Hippocampal formation (tissue), 2 donors: ENCODE measurements at places on chromosomes 2 and 18.

DNA sequence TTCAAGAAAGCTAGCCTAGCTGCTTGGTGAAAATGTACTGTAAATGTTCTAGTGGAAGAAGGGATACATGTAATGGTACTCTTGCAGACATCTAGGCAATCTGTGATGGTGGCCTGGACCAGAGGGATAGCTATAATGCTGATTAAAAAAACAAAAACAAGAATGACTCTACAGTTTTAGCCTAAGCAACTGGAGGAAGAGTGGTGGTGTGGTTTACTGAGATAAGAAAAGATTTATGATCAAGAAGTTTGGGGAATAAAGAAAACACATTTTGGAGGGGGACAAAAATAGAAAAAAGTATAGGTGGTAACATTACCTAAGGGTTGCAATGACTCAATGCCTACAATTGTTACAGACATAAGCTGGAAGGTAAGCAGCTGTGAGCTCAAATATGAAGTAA is 1080.7 kb upstream of the CELF4 start:
- DNase-seq: no peak

DNA sequence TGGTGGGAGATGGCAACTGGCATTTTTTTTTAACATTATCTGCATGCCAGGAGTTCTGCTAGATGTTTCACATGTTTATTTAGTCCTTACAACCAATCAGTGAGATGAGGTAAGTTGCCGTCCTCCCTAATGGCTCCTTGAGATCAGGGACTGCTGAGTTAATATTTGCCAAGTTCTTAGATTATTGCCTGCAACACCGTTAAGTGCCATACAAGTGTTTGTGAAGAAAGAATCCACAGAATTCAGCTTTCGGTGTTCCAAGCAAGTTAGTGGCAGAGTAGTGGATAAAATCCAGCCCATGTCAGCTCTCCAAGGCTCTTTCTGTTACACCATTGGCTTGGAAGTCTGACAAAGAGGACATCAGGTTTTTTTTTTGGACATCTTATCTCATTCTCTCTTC is 95.9 kb downstream of the C1QL2 start:
- no peak for DNase-seq

DNA sequence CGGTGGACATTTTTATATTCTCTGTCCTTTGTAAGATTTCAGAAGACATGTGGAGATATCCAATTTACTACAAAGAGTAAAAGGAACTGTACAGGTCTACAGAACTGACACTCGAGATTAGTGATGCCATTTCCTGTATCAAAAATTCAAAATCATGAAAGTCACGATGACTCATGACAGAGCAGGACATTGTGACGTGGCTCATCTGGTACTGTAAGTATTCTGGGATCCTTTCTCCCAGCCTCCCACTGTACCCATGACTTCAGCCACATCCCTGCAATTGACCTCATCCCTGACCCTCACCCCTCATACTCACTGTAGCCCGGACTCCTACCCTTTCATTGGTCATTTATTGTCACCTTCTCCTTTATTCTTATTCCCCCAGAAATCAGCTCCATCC is 736.5 kb downstream of the EPHA4 start:
- DNase-seq: no peak

DNA sequence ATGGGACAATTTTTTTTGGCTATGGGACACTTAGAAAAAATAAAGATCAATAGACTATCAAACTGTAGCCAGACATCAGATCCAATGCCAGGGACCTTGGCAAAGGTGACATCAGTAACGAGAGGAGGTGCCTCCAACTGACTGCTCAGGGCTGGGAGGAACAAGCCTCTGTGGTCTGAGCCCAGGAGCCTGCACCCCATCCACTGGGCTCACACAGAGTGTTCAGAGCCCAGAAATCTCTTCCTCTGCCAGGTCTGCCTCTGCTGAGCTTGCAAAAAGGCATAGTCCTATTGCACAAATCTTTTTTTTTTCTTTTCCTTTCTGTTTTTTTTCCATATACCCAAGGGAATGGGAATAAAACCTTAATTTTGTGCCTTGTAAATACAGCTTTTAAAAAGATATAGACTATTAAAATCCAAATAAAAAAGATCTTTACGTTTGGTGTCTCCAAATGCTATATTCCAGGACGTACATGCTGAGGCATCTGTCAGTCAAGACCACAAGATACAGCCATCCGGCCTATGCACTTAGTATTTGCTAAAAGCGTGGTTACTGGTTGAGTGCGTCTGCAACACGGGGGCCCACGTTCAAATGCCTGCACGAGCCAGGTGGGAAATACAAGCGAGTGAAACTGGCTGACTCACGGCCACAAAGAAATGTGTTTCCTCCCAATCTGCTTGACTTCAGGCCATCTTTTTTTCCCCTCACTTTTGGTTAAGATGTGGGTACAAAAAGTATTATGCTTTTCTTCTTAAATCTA is 7.8 kb upstream of the ARHGAP25 start:
- DNase-seq: no peak

DNA sequence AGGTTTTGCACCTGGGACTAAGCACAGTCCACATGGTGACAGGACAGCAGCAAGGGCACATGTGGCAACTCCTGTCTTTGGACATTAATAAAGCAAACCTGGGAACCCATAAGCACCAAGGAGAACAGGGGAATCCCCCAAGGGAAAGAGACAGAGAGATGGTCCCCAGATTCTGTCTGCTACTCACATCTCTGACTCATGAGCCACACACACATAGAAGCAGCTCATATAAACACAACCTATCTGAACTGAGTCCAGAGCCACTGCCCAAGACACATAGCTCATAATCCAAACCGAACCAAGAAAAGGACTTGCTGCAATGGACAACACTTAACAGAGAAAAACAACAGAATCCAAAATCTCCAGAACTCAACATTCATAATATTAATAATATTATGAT is 82.5 kb downstream of the OSBPL1A start:
- DNase-seq: no peak

- no peak for DNase-seq
These were observed 14.0 kb upstream of the MTA3 start for GRCh38 chr2:42554392-42554791.

DNA sequence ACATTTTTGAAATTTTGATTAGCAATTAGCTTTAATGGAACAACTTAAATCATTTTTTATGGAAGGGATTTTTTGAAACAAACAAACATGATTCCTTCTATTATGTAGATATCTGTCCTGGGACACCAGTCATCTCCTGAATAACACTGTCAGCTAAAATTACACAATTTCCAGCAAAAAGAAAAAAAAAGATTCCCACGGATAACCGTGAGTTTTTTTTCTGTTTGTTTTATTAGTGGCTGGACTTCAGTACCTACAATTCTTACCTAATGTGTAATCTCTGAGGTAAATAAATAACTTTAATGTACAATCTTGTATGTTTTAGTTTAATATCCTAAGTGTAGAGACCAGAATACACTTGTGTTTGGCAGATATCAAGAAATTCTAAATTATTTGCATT is 126.6 kb upstream of the KYNU start:
- DNase-seq: no peak

- DNase-seq: no peak
These were observed 258.9 kb upstream of the OSR1 start for GRCh38 chr2:19617257-19617848.

- no peak for DNase-seq
These were observed 63.4 kb upstream of the PELI1 start for GRCh38 chr2:64207573-64207972.

- no peak for DNase-seq
These were observed 405.8 kb upstream of the ID2 start for GRCh38 chr2:8276026-8276425.

GRCh38 chr2:215830304-215830703 is 183.0 kb downstream of the MREG start:
- no peak for DNase-seq

DNA sequence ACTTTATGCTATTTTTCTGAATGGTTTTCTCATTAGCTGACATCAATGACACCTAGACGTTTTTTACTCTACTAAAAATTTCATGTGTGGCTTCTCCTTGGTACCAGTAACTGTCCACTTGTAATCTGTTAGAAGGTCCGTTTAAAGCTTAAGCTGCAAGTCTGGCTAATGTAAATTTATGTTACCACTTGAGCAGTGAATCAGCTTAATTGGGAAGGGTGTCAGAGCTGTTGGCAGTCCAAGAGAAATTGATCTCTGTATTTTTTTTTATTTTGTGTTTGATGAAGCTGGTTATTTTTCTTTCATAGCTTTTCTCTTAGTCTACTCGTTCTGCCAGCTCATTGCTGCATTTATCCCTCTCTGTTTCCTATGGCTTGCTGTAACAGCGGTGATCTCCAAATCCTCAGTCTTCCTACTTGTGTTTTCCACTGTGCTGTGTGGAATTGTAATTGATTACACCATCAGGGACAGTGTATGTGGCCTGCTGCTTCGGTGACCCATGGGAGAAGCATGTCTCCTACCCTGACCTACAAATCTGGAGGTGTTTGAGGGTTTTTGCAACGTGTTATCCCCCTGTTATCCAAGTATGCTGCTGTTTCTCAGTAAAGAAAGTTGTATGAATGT is 724.2 kb upstream of the REG3G start:
- no peak for DNase-seq

- no peak for DNase-seq
These were observed 340.1 kb downstream of the ZNF804A start for GRCh38 chr2:184938221-184938985.

DNA sequence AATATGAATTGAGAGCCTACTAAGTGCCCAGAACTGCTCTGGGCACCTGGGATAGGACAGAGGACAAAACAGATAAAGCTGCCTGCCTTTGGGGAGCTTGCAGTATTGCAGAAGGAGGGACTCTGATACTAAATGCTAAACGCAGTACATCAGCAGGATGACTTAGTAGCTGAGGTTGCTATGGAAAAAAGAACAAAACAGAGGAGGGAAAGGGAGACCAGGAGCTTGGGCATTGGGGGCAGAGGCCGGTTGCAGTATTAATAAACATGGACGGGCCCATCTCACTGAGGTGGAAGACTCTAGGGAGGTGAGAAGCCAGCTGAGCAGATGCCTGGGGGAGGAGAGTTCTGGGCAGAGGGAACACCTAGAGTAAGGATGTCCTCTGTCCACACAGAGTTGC is 66.1 kb upstream of the SP3 start:
- no peak for DNase-seq

DNA sequence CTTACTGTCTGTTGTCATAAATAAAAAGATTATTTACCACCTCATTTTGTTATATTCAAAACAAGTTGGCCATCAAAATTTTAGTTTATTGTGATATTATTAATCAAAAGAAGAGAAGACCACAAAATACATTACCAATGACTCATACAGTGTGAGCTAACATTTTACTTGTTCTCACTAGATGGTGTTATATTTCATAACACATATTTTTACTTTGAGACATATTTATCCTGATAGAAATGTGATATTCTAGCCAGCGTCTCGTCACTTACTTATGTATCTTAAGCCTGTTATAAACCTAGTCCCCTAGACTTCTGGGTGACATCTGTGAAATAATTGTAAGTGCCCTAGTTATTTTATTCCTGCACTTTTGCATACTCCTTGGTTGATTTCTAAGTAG is 263.2 kb downstream of the CDH7 start:
- DNase-seq: no peak

- no peak for DNase-seq
These were observed 209.2 kb downstream of the LOXHD1 start for GRCh38 chr18:46447792-46448191.

- no peak for DNase-seq
These were observed 71.2 kb downstream of the FIGN start for GRCh38 chr2:163664610-163665009.

GRCh38 chr2:33522576-33522975 is 46.1 kb downstream of the RASGRP3 start:
- no peak for DNase-seq

DNA sequence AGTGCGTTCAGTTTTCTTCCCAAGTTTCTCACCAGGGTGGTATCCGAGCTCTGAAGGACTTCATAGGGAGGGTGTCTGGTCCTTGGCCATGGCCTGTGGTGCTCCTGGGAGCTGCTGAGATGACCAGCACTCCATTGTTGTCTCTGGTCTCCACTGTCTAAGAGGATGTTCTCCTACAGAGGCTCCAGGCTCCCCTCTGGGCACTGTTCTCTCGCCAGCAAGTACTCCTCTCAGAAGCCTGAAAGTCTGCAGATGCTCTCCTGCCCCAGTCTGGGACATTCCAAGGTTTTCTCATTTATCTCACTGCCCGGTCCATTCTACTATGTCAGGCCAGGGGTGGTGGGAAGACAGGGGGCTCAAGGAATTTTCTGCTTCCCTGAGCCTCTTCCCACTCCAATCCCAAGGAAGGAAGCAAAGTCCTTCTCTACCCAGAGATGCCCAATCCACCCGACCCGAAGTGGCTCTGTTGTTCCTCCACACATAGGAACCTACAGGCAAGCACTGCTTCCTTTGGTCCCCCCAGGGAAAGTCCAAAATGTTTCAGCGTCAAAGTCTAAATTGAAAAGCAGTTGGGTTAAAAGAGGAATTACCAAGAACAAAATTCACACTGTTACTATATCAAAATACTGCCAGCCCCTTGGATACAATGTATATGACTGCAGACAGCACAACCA is 110.5 kb downstream of the GYPC start:
- DNase-seq: no peak

DNA sequence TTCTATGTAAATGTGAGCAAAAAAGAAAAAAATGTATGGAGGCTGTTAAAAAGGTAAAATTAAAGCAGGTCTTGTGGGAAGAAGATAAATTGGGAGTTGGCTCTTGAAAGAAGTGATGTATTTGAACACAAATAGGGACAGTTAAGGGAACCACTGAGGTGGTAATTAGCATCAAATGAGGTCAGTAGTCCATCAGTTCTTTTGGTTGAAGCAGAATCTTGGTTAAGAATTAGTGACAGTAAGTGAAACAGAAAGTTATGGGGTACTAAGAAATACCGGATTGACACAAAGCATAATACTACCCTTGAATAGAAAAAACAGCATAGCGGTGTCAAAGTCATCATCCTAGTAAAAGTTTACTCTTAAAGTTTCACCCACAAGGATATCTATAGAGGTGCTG is 352.6 kb upstream of the VRK2 start:
- no peak for DNase-seq

GRCh38 chr2:201460532-201460931 is 9.0 kb downstream of the STRADB start:
- no peak for DNase-seq

GRCh38 chr2:12543978-12544558 is 172.7 kb upstream of the TRIB2 start:
- no peak for DNase-seq

DNA sequence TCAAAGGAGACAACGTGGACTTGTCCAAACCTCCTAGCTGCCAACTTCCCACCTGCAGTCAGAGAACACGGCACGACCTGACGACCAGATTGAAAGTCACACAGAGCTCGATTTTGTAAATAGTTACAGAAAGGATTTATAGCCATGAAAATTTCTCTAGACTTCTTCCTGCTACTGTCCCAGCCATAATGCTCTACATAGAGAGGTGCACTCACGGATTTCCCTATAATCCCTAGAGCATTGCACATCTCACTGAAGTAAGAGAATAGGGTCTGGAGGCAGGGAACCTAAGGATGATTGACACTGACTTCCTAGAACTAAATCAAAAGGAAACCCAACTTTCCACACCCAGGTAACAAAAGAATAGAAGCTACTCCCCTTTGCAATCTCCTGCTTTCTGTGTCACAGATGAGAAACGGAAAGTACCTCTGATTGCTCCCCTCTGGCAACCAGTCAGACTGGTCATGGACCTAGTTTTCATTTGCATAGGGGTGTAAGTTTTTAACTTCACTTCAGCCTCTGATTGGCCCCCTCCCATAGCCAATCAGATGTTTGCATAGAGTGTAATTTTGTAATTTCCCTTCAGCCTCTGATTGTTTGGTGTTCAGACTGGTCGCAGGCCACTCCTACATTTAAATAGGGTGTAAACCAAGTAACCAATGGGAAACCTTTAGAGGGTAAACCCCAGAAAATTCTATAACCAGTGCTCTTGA is 58.6 kb upstream of the FBXO11 start:
- DNase-seq: no peak
